Gastroesophageal sphincter (tissue), 4 donors: ENCODE measurements at places on chromosomes 1 and 21. TPM values are rescaled to one million over a fixed set of nuclear protein-coding genes. Genes with fewer than 3 reads are reported as not detected.

ST6GALNAC5 gene
- total RNA-seq, result 14.6 TPM

GRCh38 chr1:228015276-228016180 lies 8.7 kb downstream of the WNT3A start:
- ATAC-seq, result no peak

ACTN2 gene
- total RNA-seq, result 21.3 TPM

DNA sequence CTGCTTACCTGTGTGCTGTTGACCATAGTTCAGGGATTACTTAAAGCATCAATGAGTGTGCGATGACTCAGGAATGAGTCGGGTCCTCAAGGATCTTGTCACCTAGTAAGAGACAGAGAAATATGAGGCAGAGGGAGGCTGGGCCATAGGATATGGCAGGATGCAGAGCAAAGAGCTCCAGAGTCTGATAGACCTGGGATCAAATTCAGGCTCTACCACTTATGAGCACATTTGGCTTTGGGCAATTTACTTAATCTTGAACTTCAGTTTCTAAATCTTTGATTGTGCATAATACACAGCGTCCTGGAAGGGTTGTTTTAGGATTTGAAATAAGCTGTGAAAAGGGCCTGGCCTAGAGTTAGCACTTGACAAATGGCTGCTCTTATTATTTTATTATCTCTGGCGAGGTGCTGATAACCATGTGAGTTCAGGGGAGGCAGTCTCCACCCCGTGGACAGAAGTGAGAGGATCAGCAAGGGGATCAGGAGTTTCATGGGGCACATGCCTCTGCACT lies 94.5 kb downstream of the ROR1 start:
- no peak for ATAC-seq

SHE gene
- total RNA-seq, result 12.8 TPM

GRCh38 chr1:194071205-194071604 lies 884.8 kb upstream of the B3GALT2 start:
- ATAC-seq, result no peak

GRCh38 chr21:36610201-36610600 lies 88.7 kb upstream of the SIM2 start:
- ATAC-seq, result no peak

DNA sequence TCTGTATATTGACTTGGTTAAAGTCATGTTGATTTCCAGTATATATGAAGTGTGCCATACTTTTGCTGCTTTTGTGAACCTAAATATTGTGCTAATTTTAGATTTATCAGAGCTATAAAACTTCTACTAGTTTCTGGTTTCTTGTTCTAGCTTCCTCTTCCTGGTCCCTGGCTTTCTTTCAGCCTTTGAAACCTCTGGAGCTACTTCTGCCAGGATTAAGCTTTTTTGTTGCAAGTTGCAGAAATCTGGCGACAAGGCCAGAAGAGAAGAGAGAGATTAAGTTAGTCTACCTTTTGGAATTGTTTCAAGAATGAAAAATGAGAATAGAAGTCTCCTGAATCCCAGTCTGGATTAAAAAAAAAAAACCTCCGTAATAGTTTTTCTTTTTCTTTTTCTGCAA lies 13.5 kb downstream of the RNF2 start:
- no peak for ATAC-seq

- ATAC-seq, result no peak
Observed at GRCh38 chr1:116360429-116361173, 12.4 kb upstream of the ATP1A1 start.

- ATAC-seq, result no peak
Observed at GRCh38 chr1:15331180-15331579, 78.5 kb upstream of the EFHD2 start.

DNA sequence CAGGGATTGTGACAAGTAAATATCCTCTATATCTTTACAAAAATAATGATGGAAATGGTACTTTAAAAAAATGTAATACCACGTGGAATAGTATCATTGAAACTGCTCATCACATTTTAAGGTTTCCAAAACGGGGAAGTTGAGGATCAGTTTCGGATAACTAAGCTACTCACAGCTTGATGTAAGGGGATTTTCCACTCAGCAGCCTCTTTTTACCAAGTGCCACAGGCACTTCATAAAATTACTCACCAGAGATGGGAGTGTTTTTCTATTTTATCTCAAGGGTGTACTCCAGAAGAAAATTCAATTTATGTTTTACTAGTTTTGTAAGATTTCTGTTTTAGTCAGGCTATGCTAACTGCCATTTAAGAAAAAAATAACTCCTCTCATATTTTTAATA lies 91.7 kb downstream of the TPR start:
- ATAC-seq, result no peak

DNA sequence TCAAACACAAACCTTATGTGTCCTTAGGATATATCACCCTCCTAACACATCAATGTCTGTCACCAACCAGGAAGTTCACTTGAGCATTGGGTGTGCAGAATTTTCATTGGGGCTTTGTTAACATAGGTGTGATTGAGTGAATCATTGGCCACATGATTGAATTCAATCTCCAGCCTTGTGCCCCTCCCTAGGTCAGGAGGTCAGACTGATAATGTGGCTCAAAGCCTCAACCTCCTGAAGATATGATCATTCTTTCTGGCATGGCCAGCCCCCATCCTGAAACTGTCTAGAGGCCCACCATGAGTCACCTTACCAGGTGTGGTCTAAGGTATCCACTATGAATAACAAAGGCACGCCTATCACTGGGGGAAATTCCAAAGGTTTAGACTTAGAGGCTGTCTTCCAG lies 90.1 kb downstream of the PKN2 start:
- no peak for ATAC-seq

GRCh38 chr1:232597721-232598120 lies 32.2 kb downstream of the SIPA1L2 start:
- ATAC-seq, result peak; percentile 46

DNA sequence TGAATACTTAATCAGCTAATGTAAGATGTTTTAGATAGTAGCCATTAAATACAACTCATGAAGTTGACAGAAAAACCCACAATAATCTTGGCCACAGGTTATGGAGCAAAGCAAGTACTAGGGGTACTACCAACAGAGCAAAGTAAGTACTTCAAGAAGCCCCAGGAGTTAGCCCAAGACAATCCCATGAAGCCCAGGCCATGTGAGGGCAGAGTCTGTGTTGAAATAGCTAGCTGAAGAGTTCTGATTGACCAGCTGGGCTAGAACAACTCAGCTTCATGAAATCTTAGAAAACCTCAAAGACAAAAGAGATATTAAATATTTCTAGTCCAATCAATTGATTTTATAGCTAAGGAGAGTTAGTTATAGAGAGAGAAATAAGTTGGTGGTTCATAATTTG lies 212.9 kb upstream of the HOOK1 start:
- ATAC-seq, result no peak

DNA sequence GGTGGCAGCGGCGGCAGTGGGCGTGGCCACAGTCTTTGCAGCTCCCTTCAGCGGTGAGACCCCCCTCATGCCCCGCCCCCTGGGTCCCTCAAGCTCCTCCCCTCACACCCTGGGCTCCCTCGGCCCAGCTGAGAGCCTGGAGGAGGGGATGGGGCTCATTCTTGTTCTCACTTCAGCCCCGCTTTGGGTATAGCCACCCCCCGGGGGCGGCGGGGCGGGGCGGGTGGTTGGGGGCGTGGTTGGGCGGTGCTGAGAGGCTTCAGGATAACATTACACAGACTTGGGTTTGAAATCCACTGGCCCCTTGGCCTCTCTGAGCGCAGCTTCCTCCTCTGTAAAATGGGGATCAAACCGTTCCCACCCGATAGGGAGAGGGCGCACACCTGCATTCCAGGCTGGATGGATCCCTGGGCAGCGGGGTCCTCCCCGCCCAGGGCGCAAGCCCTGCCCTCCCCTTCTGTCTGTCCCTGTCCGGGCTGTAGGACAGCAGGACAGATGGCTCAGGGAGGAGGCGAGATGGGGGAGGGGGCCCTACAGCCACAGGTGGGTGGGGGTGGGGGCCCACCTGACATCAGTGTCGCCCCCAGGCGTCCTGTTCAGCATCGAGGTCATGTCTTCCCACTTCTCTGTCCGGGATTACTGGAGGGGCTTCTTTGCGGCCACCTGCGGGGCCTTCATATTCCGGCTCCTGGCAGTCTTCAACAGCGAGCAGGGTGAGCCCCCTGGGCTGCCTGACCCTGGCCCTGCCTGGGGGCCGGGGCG lies 5.1 kb downstream of the CLCNKA start:
- peak; percentile 48 for ATAC-seq

DNA sequence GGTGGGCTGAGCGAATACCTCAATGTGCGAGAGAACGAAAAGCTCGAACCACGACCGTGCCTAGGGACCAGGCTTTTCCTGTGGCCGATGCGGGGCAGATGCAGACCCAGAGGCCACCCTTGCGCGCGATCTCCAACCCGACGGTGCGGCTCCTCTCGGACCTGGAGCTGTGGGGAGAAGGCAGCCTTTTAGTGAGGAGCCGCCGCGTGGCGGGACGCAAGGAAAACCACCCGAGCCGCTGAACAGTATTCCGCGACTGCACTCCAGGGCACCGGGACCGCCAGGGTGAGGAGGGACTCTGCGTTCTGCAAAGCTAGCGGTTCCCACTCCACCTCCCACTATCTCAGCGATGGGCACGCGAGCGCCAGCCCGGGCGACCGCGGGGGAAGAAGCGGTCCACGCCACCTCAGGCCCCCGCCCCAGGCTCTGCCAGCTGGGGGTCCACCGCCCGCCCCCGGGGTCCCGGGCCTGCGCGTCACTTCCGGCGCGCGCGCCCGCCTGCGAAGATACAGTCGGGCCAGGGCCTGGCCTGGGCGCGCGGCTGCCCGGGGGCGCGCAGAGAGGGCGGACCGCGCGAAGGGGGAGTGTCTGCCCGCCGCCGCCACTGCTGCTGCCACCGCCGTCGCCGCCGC lies 66.5 kb upstream of the PRKACB start:
- peak; percentile 96 for ATAC-seq

GRCh38 chr1:185672719-185673360 lies 61.4 kb upstream of the HMCN1 start:
- ATAC-seq, result peak; percentile 39

PRDM15 gene
- total RNA-seq, result 8.2 TPM
